ENCODE measurements at places on chromosomes 2 and 18.

DNA sequence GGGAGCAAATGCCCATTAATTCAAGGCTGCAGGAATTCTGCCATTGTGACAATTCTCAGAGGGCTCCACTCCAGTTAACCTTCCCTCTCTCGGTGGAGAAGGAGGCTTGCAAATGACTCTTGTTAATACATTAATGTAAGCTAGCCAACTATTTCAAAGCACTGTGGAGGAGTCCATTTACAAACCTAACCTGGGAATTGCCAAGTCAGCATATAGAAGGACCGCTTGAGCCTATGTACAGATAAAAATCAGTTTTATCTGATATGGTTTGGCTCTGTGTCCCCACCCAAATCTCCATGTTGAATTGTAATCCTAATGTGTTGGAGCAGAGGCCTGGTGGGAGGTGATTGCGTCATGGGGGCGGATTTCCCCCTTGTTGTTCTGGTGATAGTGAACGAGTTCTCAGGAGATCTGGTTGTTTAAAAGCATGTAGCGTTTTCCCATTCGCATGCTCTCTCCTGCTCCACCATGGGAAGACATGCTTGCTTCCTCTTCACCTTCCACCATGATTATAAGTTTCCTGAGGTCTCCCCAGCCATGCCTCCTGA lies 366.7 kb downstream of the LRATD1 start:
- DNase-seq, result no peak
- no peak overlapping the region for H3K27ac ChIP-seq
- H3K36me3 ChIP-seq, result no peaks in the 10 kb centered on the region

DNA sequence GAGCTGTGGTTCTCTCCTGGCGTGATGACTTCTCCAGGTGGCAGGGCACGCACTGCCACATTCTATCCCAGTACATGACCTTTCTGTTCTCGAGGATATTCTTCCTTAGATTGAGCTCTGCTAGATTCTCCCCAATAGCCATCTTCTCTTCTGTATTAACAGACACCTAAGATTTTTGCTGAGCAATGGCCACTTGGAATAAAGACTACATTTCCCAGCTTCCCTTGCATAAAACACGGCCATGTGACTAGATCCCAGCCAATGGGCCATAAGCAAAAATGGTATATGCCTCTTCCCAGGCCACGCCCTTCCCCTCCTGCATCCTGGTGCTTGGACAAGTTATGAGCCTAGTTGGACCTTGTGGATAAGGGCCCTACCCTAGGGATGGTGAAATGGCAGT lies 82.1 kb downstream of the EIF2AK3 start:
- no peaks in the 10 kb centered on the region for H3K36me3 ChIP-seq
- peaks cover 6% of the 10 kb centered on the region for H3K4me1 ChIP-seq
- no peak overlapping the region for H3K27ac ChIP-seq
- H3K4me3 ChIP-seq, result no peak overlapping the region
- peaks cover 10% of the 10 kb centered on the region for H3K27me3 ChIP-seq

GRCh38 chr2:98036349-98037000 lies 40.7 kb upstream of the TMEM131 start:
- no peak overlapping the region for H3K4me3 ChIP-seq
- H3K27me3 ChIP-seq, result no peaks in the 10 kb centered on the region
- DNase-seq, result no peak
- H3K27ac ChIP-seq, result no peak overlapping the region

GRCh38 chr2:239310401-239311061 lies 90.3 kb downstream of the HDAC4 start:
- H3K27ac ChIP-seq, result no peak overlapping the region
- no peaks in the 10 kb centered on the region for H3K36me3 ChIP-seq
- DNase-seq, result no peak

DNA sequence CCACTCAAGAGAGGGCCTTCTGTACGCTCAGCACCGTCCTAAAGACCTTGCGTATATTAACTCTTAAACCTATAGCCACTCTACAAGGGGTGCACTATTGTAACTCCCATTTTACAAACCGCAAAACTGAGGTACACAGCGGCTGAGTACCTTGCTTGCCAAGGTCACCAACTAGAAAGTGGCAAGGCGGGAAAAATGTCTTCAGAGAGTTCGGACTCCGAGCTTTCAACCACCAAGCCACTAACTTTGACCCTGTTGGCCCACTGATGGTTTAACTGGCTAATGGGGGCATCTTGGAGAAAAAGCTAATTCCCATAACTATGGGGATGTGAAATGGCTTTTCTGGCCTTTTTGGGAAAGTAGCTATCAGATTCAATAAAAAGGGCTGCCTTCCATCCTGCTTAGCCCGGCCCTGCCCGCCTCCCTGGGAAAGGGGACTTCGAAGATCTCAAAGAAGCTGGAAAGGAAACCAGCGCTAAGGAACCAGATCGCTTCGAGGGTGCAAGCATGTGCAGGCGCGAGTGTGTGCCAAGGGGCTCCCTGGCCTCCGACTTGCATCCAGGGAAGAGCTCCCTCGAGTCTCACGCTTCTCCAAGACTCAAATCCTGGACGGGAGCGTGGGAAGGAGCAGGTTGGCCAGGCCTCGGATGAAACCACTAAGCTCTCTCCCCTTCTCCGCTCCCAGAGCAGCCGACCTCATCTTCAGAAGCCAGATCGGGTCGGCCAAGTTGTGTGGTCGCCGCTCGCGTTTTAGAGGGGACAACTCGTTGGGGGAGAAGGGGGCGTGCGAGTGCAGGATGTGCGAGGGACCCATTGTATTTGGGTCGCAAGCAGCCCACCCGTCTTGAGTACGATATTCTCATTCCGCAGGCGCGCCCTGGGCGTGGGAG lies 2.2 kb upstream of the SP5 start:
- peaks cover 88% of the 10 kb centered on the region for H3K27me3 ChIP-seq
- peaks cover 3% of the 10 kb centered on the region for H3K4me1 ChIP-seq
- no peak for DNase-seq
- no peaks in the 10 kb centered on the region for H3K36me3 ChIP-seq
- H3K27ac ChIP-seq, result no peak overlapping the region

GRCh38 chr18:34048423-34048822 lies 176.3 kb downstream of the NOL4 start:
- H3K27me3 ChIP-seq, result no peaks in the 10 kb centered on the region
- H3K4me3 ChIP-seq, result no peak overlapping the region
- no peaks in the 10 kb centered on the region for H3K36me3 ChIP-seq

- peaks cover 16% of the 10 kb centered on the region for H3K4me1 ChIP-seq
- no peaks in the 10 kb centered on the region for H3K27me3 ChIP-seq
- no peak for DNase-seq
- peak overlapping the region; percentile 88 for H3K4me3 ChIP-seq
- peak overlapping the region; percentile 72 for H3K27ac ChIP-seq
These were observed 475 bp downstream of the B3GNT2 start for GRCh38 chr2:62196278-62196901.

- DNase-seq, result no peak
- H3K27ac ChIP-seq, result no peak overlapping the region
- no peaks in the 10 kb centered on the region for H3K36me3 ChIP-seq
- H3K4me1 ChIP-seq, result no peaks in the 10 kb centered on the region
- no peaks in the 10 kb centered on the region for H3K27me3 ChIP-seq
These were observed 14.1 kb upstream of the WDSUB1 start for GRCh38 chr2:159300586-159300985.

DNA sequence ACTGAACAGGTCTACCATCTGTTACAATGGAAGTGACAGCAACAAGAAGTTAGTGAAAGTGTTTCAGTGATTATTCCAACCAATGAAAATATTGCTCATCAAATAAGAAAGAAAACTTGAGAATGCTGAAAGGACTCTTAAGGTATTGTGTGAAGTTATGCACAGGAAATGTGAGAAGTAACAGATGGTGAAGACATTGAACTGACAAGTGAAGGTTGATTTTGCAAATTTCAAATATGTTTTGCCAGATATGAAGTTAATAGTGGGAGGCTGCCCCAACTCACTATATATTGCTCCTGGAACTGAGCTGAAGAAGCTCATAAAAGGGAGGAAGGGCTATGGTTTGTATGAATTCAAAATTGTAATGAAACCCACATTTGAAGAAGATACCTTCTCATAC lies 97.5 kb downstream of the PHLPP1 start:
- no peaks in the 10 kb centered on the region for H3K4me1 ChIP-seq
- H3K27me3 ChIP-seq, result no peaks in the 10 kb centered on the region
- no peak overlapping the region for H3K27ac ChIP-seq
- H3K4me3 ChIP-seq, result no peak overlapping the region
- H3K36me3 ChIP-seq, result no peaks in the 10 kb centered on the region
- DNase-seq, result no peak

DNA sequence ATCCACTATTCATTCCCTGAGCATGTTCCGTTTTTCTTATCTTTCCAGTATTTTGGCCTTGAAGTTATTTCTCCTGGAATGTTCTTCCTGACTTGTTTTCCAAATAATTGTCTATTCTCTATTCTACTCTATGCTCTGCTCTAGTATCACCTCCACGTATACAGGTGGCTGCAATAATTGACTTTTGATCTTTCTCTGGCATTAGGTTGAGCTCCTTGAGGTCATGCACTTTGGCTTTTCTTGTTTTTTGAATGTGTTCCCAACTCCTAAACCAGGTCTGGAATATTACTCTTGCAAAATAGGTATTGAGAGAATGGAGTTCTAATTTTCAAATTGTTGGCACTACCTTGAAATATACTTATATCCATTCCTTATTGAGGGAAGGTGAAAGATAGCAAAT lies 550.4 kb downstream of the CNTNAP5 start:
- no peaks in the 10 kb centered on the region for H3K36me3 ChIP-seq
- no peak overlapping the region for H3K27ac ChIP-seq
- no peak overlapping the region for H3K4me3 ChIP-seq

GRCh38 chr2:235149240-235149659 lies 197.4 kb downstream of the SH3BP4 start:
- no peak overlapping the region for H3K4me3 ChIP-seq
- H3K27ac ChIP-seq, result no peak overlapping the region
- H3K4me1 ChIP-seq, result no peaks in the 10 kb centered on the region
- no peaks in the 10 kb centered on the region for H3K36me3 ChIP-seq
- DNase-seq, result no peak

GRCh38 chr2:182667315-182667695 lies 48.8 kb upstream of the DNAJC10 start:
- H3K36me3 ChIP-seq, result no peaks in the 10 kb centered on the region
- H3K27ac ChIP-seq, result no peak overlapping the region
- H3K4me3 ChIP-seq, result no peak overlapping the region
- H3K4me1 ChIP-seq, result no peaks in the 10 kb centered on the region

All from keratinocyte (primary cell).